ENCODE measurements at places on chromosomes 7 and 10.

DNA sequence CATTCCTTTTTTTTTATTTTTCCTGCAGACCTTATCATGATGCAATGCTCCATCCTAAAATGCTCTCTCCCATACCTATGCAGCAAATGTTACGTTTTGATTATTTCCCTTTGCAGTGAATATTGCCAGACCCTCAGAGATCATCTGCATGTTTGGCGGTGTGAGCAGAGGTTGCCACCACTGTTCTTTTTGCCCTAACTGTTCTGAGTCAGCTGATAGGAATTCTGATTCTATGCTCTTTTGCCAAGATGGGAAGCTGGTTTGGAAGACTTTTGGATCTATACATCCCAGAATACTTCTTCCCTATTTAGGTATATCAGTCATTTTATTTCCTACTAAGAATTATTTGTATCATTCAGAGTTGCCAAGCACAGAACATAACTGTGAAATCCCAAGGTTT is 130.5 kb downstream of the KLF6 start:
- no peak for DNase-seq

- no peak for DNase-seq
Observed at GRCh38 chr10:94324609-94325233, 38.0 kb downstream of the NOC3L start.

- no peak for DNase-seq
Observed at GRCh38 chr10:124704428-124705380, 39.5 kb downstream of the FAM53B start.

- no peak for DNase-seq
Observed at GRCh38 chr10:32004161-32004591, 52.0 kb downstream of the KIF5B start.

- no peak for DNase-seq
Observed at GRCh38 chr7:50793120-50793946, 10.6 kb upstream of the GRB10 start.

DNA sequence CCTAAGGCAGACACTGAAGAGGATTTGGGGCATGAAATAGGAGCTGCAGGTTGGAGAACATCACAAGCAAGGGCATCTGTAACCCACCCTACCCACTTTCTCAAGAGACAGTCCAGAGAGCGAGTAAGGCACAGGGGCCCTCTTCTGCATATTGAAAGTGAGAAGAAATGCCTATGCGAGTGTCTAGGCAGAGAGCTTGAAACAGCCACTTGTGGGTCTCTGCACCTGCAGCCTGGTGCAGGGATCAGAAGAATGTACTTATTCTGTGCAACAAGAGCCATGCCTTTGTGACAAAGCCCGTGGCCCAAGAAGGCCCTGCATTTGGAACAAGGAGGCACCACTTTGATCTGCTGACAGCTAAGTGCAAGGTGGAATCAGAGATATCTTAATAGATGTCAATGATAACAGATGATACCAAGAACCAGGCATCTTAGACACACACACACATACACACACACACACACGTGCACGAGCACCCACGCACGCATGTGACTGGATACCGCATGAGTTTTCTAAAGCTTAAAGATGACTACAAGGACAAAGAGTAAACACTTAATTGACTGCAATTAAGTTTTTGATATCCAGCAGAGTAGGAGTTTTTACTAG is 89.3 kb downstream of the NPSR1 start:
- no peak for DNase-seq

- DNase-seq = no peak
Observed at GRCh38 chr10:93485690-93486089, 3.6 kb upstream of the MYOF start.

GRCh38 chr7:125605241-125605640 is 675.6 kb upstream of the POT1 start:
- peak; percentile 10 for DNase-seq

- DNase-seq = no peak
Observed at GRCh38 chr10:32793033-32793432, 165.0 kb downstream of the ITGB1 start.
